Fibroblast of villous mesenchyme (primary cell): ENCODE measurements at places on chromosomes 4 and X.
A peak's percentile ranks its signal among the peaks of the same experiment; 100 is the strongest.

- DNase-seq: peak; percentile 55
Observed at GRCh38 chr4:99811850-99812249, 4.8 kb upstream of the DAPP1 start.

GRCh38 chr4:48428926-48429325 lies 54.2 kb upstream of the SLC10A4 start:
- DNase-seq: no peak

GRCh38 chr4:184476695-184477094 lies 2.3 kb upstream of the IRF2 start:
- no peak for DNase-seq

- DNase-seq: no peak
Observed at GRCh38 chrX:142994988-142995387, 30.7 kb upstream of the SPANXN4 start.

- DNase-seq: no peak
Observed at GRCh38 chrX:40506201-40506985, 74.4 kb upstream of the ATP6AP2 start.

DNA sequence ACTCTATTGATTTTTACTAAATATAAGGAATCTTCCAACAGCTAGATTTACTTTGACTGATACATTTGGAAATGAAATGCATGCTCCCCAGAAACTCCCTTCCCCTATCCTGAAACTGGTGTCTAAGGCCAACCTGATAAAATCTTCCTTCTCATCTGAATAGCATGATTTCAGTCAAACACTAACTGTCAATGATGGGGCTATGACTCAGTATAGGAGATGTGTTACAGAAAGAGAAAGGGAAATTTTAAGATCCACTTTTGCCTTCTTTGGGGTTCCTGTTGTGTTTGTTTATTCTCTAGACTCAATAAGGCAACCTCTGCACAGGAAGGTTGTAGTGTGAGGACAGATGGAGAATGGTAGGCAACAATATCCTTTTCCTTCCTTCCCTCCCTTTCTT lies 160.7 kb downstream of the MOSPD2 start:
- no peak for DNase-seq

GRCh38 chr4:11774346-11774745 lies 345.7 kb upstream of the HS3ST1 start:
- DNase-seq: no peak

DNA sequence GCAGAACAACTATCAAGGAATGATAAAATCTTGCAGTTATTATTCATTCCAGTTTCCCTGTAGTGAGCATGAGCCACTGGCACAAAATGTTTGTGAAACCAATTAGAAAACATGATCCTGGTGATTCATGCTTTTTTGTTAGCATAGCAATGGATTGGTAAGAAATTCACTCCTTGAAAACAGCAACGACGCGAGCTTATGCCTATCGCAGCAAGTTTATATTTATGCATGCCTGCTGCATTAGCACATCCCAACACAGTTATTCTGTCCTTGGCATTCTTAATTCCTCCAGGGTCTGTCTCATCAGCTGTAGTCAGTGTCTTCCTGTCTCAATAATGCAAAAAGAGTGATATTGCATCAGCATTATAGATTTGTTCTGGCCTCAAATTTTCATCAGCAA lies 975.9 kb downstream of the STIM2 start:
- DNase-seq: peak; percentile 71

- DNase-seq: no peak
Observed at GRCh38 chrX:117397844-117398243, 718.8 kb downstream of the KLHL13 start.

DNA sequence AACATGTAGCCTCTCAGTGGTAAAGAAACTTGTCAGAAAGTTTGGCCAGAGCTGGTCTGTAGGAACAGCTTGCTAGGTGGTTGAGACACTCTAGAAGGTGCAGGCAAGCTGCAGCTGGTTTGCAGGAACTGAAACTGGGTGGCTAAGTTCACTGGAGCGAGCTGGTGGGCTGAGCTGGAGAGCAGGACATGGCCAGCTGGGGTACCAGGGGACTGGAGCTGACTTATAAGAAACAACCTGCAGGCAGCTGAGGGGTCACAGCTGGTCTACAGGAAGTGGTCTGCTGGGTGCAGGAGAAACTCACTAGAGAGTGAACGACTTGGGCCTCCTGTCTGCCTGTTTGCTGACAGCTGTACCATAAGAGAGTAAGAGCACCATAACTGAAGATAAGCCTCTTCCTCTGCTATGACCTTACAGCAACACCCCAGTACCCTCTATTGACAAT lies 157.1 kb upstream of the LNX1 start:
- DNase-seq: no peak

DNA sequence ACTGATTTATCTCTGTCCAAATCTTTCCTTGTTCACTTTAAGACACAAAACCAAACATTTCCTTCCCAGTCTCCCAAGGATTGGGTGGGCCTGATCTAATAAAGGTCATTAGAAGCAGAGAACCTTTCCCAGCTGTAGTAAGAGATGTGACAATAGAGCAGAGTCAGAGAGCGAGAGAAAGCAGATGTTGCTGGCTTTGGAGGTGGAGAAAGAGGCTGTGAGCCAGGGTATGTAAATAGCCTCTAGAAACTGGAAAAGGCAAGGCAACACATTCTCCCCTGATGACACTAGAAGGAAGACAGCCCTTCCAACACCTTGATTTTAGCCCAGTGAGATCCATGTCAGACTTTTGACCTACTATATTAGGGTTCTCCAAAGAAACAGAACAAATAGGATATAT lies 337.5 kb upstream of the CASK start:
- no peak for DNase-seq

- DNase-seq: no peak
Observed at GRCh38 chr4:42678512-42678911, 21.6 kb upstream of the ATP8A1 start.

GRCh38 chr4:60002603-60003337 lies 1197.4 kb upstream of the ADGRL3 start:
- DNase-seq: no peak

- peak; percentile 84 for DNase-seq
Observed at GRCh38 chr4:105399532-105400161, 74.2 kb downstream of the PPA2 start.

GRCh38 chr4:123807866-123808265 lies 411.3 kb downstream of the SPRY1 start:
- no peak for DNase-seq

DNA sequence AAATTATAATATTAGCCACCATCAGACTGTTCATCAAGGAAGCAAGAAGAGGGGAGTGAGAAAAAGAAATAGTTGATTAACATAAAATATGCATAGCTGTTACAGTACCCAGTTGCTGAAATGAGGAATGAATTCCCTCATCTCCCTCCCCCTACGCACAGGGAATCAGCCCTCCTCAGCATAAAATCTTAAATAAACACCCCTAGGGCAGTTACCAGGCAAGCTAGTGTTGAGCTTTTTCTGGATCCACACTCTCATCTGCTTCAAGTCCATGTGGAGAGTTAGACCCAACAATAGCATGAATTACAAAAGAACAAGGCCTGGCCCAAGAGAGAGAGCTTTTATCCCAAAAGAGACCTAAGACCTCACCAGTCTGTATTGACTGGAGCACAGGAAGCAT lies 19.0 kb upstream of the SYTL4 start:
- DNase-seq: peak; percentile 19

DNA sequence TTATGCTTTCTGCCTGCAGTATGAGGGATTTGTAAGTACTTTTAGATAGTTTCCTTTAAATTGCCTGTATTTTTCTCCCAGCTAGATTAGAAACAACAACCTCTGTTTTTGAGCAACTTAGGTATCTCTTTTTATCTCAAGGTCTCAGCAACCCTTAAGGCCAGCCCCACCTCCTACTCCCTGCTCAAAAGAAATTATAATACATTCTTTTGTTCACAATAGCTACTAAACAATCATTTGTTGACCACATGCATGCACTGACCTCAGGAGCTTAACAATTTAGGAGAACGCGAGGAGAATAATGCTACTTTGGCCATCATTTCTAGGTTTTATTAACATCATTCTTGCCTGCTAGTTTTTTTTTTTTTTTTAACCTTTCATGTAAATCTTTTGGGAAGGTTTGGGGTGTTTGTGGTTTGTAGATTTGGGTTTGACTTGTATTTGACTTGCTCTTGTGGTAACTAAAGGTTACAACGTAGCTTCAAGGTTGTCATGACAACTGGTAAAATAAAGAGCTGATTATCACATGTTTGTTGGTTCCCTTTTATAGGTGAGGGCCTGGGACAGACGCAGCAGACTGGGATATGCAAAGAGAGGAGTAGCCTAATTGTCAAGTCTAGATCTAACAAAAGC lies 145.4 kb upstream of the PLAC1 start:
- no peak for DNase-seq

DNA sequence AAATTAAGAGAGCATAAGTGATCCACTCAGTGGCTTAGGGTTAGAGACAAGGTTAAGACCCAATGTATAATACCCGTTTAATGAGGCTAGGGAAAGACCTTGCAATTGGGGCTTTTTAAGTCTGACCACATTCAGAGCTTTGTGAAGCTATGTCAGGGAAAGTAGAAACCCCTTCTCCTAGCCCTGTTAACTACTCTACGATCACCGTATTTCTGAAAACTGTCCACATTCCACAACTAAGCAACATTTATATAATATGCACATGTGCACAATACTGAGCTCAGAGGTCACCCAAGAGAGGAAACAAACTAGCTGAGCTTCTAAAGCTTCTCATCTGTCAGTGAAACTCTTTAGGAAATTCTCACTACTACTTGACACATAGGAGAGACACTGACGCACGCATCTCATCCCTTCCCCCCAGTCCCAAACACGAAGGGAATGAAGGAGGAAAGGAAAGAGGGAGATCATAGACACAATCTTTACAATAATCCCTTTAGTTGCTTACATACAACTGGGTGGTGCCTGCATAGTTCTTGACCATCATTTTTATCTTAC lies 56.2 kb downstream of the METTL14 start:
- DNase-seq: peak; percentile 77

GRCh38 chr4:84927428-84927827 lies 39.1 kb downstream of the WDFY3 start:
- DNase-seq: no peak

GRCh38 chr4:148893095-148893494 lies 450.9 kb upstream of the NR3C2 start:
- no peak for DNase-seq

DNA sequence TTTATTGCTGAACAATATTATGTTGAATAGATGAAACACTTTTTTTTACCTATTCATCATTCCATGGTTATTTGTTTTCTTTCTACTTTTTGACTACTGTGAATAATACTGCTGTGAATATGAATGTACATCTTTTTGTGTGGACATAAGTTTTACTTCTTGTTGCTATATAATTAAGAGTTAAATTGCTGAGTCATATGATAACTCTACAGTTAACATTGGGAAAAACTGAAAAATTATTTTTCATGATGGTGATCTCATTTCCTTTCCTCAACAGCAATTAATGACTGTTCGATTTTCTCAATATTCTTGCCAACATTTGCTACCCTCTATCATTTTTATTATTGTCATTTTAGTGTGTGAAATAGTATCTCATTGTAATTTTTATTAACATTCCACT lies 106.9 kb upstream of the TECRL start:
- DNase-seq: no peak

DNA sequence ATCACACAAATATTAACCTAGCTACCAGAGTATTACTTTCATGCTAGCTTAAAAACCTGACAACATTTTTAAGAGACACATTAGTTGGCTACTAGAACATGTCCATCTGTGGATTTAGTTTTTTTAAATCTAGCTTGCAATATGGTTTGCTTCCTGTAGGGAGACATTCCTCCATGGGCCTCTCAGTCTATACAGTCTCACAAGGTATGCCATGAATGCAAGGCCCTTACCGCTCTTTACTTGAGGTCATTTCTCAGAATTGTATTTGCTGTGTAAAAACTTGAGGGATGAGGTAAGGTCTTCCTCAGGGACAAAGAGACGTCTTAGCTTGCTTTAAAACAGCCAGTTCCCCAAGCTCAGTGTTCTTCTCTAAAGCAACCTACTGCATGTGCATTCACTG lies 26.9 kb downstream of the UBA6 start:
- no peak for DNase-seq

GRCh38 chrX:103513067-103513466 lies 6.2 kb downstream of the RAB40A start:
- no peak for DNase-seq

DNA sequence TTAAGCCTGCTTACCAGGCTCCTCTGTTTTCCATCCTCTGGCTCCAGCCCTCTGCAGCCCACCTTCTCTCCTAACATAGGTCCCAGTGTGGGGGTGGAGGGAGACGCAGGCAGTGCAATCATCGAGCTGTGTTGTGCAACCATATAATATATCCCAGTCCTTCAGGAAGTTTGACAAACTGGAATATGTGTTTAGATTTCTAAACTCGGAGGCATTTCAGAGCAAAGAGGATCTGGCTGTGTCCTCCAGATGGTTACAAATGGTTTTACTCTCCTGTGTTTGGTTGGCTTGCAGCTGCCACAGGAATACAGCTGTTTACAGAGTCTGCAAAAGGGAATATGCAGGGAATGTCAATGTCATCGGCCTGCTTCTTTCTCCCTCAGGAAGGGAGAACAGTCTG lies 195.3 kb upstream of the LNX1 start:
- DNase-seq: peak; percentile 97

- peak; percentile 12 for DNase-seq
Observed at GRCh38 chr4:166501941-166502382, 628.9 kb downstream of the TLL1 start.

DNA sequence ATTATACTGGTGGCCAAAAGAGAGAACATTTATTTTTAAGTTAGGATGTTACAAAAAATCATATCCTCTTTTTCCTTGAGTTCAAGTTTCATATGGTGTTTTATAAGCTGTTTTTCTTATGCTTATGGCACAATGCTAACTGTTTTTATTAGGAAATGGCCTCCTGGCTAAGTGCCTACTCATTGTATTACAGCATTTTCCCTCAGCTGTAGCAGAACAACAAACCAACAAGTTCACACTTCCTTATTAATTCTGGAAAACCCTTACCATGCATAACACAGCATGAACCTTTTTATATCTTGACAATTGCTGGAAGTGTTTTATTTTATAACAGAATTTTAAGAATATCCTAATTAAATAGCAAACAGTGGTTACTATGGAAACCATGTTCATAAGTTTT lies 165.8 kb downstream of the GASK1B start:
- peak; percentile 42 for DNase-seq

- DNase-seq: no peak
Observed at GRCh38 chr4:25580633-25581467, 74.8 kb upstream of the SLC34A2 start.

DNA sequence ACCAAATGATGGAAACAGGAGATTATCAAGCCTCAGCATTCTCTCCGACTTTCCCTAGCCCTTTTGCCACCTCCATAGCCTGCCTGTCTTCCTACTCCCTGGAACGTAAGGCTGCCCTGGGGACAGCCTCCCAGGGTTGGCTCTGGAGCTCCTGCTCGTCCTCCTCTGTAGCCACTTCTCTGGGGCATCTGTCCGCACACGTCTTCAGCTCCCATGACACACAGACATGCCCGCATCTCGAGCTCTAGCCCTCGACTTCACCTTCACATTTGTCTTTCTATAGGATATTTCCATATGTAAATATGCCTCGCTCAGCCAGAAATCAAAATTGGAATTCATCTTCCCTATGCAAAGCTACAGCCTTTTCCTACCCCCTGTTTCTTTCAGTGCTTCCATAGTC lies 67.7 kb downstream of the TSC22D3 start:
- no peak for DNase-seq
